GDM1 (cell line): ENCODE measurements at places on chromosomes 4 and X.
A peak's percentile ranks its signal among the peaks of the same experiment; 100 is the strongest.

- DNase-seq = no peak
Measured at GRCh38 chr4:5337731-5338130, 286.5 kb downstream of the STK32B start.

GRCh38 chr4:147233-147632 lies 22.9 kb downstream of the ZNF718 start:
- no peak for DNase-seq

DNA sequence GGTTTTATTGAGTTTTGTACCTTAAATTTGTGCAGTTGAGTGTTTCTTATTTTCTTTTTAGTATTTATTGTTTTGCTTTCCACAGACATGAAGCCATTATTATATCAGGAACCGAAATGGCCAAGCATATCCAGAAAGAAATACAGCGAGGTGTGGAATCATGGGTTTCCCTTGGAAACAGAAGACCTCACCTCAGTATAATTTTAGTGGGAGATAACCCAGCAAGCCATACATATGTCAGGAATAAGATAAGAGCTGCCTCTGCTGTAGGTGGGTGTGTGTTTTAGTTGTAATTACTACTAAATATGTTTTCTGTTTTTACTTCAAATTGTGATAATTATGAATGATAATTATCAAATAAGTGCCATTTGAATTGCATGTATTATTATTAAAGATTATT lies 16.5 kb downstream of the MTHFD2L start:
- no peak for DNase-seq

- DNase-seq = no peak
Measured at GRCh38 chrX:41542135-41542534, 95.0 kb downstream of the NYX start.

- no peak for DNase-seq
Measured at GRCh38 chrX:8607326-8607725, 124.6 kb downstream of the ANOS1 start.

GRCh38 chr4:120078216-120078615 lies 11.6 kb upstream of the MAD2L1 start:
- DNase-seq = no peak

DNA sequence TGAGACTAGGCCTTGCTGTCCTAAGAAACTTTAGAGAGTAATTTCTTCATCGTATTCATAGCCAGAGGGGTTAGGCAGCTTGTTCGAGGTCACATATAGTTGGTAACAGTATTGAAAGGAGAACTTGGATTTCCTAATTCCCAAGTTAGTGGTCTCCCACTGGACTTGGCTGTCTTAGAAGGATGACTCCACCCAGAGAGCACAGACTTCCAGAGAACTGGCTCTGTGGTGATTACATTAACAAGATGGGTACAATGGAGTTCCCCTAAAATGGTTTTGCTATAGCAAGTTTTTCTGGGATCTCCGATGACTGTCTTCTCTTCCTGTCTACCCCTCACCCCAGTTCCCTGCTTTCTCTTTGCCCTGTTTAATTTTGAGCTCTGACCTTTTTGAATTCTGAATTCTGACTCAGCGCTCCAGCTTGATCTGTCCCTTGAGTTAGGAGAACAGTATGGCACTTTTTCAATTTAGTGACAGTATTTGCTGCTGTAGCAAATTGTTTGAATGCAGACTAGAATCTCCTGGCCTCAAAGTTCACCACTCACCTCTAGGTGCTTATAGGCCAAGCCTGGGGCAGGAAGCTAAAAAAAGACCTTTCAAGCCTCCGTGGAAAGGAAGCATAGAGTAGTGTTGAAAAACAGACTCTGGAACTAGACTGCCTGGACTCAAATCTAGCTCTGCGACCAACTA lies 6.9 kb downstream of the MSN start:
- no peak for DNase-seq

- DNase-seq = no peak
Measured at GRCh38 chrX:20511792-20512191, 245.1 kb upstream of the RPS6KA3 start.

GRCh38 chr4:121980643-121981042 lies 28.8 kb upstream of the TRPC3 start:
- no peak for DNase-seq

GRCh38 chrX:48741834-48742233 lies 19.7 kb upstream of the GLOD5 start:
- DNase-seq = no peak

- DNase-seq = no peak
Measured at GRCh38 chr4:127997534-127998388, 32.6 kb downstream of the ABHD18 start.

DNA sequence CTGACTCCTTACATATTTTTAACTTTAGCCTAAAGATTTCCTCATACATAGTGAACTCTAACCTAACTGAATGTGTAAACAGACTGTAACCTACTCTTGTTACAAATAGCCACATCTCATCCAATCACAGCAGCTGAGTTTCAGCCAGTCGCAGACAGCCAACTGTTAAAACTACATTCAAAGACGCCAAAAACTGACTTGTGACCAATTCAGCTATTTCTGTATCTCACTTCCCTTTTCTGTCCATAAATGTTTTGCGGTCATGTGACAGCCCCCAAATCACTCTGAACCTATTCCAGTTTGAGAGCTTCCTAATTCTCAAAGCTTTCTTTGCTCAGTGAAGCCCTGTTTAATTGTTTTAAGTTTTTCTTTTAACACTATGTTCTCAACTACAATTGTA lies 2731.9 kb downstream of the ARAP2 start:
- DNase-seq = peak; percentile 4

- DNase-seq = peak; percentile 67
Measured at GRCh38 chrX:131802836-131803626, 220.1 kb upstream of the STK26 start.

GRCh38 chr4:139154538-139154937 lies 22.5 kb downstream of the ELF2 start:
- DNase-seq = no peak

GRCh38 chr4:39636531-39637184 lies 2.0 kb downstream of the SMIM14 start:
- no peak for DNase-seq

- DNase-seq = no peak
Measured at GRCh38 chr4:113772319-113772718, 10.8 kb upstream of the CAMK2D start.

GRCh38 chr4:150746156-150746555 lies 164.2 kb downstream of the MAB21L2 start:
- no peak for DNase-seq

DNA sequence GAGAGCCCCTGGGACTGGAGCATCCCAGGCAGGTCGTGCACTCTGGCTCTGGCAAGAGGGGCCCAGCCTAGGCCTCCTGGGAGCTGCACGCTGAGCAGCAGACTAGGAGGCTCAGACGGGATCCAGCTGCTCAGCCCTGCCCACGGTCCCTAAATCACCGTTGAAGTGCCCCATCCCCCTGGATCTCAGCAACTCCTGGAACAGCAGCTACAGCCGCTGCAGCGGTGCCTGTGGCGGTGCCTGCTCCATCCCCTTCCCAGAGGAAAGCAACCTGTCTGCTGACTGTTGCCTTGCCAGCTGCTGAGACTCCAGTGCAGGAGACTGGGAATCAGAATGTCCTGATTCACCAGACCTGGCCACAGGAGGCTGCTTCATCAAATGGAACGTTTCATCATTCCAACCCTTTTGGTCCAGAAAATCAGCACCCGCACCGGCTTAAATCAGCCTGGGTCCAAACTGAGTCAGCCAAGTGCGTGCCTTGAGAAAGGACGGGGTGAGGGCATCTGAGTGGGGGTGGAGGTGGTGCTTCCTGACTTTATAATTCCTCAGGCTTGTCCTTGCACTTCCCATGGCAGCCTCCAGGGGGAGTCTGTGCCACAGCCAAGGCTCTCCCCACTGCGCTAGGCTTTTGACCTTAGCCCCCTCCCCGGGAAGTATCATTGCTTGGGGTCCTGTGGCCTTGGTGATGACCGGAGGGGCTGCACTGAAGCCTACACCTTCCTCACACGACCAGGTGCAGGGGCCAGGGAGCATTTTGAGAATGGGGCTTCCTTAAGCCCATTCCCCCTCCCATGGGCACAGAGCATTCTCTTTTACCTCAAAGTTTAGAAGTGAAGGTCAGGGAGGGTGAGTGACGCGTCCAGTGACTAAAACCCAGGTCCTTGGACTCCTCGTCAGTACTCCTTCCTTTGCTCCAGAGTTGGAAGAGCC lies 6.5 kb downstream of the ZNF185 start:
- no peak for DNase-seq

- no peak for DNase-seq
Measured at GRCh38 chrX:97234471-97235081, 350.9 kb downstream of the RPA4 start.

DNA sequence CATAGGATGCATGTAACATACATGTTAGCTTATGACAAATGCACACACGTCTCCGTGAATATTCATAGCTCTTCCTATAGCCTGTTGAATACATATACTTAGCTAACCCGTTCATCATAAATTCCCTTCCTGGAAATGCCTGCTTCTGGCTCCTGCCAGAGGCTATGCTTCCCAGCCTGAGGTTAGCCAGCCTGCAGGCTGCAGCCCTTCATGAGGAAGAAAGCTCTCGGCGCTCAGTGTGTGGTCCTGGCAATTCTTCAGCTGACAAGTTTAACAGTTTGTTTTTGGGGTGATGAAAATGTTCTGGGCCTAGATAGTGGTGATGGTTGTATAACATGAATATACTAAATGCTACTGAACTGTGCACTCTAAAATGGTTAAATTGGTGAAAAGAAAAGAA lies 48.8 kb upstream of the MAN2B2 start:
- no peak for DNase-seq

DNA sequence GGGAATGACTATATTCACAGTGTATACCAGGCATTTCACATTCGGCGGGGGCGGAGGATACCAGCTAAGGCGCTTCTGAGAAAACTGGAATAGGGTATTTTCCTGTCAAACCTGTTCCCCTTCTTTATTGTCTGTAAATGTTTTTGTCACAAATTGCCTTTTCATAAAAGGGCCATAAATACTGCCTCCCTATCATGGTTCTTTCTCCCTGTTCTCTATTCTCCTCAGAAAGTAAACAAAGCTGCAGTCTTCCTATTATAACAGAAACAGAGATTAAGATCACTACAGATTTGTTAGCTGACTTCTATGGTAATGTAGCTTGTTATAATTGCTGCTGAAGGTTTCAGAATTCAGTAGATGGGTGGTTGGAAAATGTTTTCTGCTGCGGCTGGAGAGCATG lies 32.2 kb downstream of the MID2 start:
- DNase-seq = no peak

DNA sequence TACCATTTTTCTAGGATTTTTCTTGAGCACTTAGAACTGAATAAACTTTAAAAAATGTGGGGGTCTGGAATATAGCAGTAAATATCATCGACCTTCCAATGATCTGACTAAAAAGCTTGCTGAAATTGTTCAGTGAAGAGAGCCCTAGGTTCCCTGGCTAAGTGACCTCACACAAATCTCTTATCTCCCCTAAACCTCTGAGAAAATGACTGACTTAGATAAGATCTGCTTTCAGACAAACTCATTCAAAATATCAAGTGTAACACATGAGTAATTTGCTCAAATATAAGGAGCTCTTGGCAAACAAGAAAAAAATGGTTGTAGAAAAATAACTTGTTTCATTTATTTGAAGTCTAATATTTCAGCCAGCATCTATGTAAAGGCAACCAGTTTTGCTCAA lies 441.7 kb upstream of the SLIT2 start:
- no peak for DNase-seq

GRCh38 chrX:25020905-25021449 lies 5.2 kb upstream of the ARX start:
- DNase-seq = no peak

GRCh38 chr4:127450276-127450675 lies 182.5 kb upstream of the INTU start:
- no peak for DNase-seq

- no peak for DNase-seq
Measured at GRCh38 chr4:180153587-180153986, 2089.6 kb upstream of the TENM3 start.
